ENCODE measurements at places on chromosomes 6 and 20.

DNA sequence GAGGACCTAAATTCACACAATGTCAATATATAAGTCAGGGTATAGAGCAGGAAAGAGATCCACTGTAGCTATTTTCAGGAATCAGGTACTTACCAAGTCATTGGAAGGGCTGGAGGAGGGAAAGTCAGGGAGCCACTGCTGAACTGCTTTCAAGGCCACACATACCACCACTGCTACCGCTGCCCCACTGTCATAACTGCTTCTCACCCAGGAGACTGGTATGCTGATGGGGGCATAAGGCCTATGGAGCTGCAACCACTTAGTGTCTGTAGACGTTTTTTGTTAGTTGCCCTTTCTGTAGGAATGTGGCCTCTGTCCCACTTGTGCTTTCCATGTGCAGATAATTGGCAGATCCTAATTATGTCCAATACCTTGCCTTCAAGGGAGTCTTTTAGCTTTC lies 5.4 kb downstream of the SMAP1 start:
- H3K4me1 ChIP-seq: peaks cover 8% of the 10 kb centered on the region
- H3K4me3 ChIP-seq: no peak overlapping the region
- no peaks in the 10 kb centered on the region for H3K27me3 ChIP-seq
- H3K27ac ChIP-seq: no peak overlapping the region

DNA sequence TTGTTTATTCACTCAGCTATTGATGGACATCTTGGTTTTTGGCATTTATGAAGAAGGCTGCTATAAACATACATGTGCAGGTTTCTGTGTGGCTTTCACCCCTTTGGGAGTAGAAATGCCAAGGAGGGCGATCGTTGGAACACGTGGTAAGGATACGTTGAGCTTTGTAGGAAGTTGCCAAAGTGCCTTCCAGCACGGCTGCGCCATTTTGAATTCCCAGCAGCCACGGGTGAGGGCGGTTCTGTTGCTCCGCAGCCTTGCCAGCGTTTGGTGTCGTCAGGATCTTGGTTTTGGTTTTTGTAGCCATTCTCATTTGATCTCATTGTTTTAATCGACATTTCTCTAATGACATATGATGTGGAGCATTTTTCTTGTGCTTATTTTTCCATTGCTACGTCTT lies 21.8 kb downstream of the NTSR1 start:
- DNase-seq: no peak
- no peak overlapping the region for H3K4me3 ChIP-seq
- H3K27ac ChIP-seq: no peak overlapping the region
- H3K36me3 ChIP-seq: no peaks in the 10 kb centered on the region
- no peaks in the 10 kb centered on the region for H3K4me1 ChIP-seq
- no peaks in the 10 kb centered on the region for H3K27me3 ChIP-seq

DNA sequence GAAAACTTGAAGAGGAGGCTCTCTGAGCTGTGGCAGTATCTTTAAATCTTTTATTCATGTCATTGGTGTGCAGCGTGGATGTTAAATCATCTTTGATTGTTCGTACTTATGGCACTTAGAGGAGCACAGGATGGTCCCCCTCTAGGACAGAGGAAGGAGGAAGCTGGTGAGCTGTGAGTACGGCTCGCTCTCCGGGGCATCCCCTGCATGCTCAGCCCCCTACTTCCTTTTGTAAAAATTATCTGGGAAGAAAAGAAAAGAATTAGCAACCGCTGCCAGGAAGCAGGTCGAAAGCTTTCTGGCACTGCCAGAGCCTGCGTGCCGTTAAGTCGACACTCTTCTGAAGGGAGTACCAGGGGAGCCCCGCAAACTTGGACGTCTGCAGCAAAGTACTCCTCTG lies 158.5 kb downstream of the SYNDIG1 start:
- no peaks in the 10 kb centered on the region for H3K4me1 ChIP-seq
- no peak for DNase-seq
- no peak overlapping the region for H3K27ac ChIP-seq
- no peak overlapping the region for H3K4me3 ChIP-seq
- no peaks in the 10 kb centered on the region for H3K27me3 ChIP-seq

DNA sequence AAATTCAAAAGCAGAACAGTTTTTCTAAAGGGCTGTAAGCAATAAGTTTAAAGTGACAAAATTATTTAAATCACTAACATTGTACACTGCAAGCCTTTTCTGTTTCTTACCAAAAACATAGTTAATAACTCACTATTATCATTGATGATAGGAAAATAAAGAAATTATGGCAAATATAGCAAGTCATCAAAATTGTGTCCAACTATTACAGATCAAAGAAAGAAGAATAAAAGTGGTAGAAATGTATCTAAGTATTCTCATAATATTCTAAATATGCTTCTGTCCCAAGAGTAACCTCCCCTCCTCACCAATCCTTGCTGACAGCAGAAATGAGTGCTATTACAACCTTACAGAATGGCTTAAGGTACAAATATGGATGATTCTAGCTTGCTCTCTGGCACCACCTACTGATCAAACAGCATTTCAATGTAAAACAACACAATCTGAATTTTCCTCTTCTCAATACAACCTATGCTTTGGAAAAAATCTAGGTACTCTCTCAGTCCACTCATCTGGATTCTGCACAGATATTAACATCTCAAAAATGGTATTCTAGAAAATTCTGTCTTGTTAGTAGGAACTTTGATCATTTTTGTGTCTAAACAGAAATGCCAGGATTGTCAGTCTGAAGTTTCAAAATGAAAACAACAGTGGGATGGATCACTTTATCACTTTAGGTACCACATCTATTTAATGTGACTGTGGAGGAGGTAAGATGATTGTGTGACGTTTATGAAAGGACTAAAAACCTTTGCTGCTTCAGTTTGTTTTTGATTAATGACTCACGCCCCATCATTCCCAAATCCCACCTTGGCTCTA lies 40.9 kb downstream of the ZFP64 start:
- no peak overlapping the region for H3K27ac ChIP-seq
- DNase-seq: peak; percentile 35
- no peaks in the 10 kb centered on the region for H3K27me3 ChIP-seq

DNA sequence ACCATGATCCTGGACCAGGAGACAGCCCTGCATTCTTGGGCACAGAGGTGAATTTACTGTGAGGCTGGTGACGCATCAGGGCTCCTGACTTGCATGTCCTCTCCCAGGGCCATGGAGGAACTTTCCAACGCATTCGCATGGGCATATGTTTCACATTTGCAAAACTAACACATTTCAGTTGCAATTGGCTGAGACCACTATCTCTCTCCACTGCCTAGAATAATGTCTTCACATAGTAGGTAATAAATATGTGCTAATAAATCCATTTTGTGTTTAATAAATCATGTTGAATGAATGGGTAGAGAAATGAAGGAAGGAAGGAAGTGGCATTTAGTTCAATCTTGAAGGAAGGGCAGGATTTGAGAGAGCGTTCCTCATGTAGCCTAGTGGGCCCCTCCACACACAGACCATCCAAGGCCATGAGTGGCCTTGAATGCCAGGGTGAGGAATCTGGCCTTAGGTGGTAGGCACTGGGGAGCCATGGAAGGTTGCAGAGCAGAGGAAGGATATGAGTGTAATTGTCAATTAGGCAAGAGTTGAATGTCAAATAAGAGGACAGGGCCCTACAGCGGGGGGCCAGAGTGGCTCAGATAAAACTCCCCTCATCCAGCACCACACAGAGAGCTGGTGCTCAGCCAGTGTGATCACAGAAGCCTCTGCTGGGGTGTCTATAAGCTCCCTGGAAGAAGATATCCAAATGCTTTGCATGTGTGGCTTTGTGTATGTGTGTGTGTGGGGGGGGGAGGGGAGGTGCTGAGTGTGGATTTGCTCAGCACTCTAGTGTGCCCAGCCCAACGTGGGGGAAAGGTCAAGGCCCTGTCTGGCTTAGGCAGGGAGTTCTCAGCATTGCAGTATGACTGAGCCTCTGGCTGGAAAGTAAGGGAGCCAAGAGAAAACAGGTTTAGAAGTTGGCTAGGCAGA lies 30.9 kb upstream of the CCN5 start:
- H3K4me3 ChIP-seq: no peak overlapping the region
- no peak for DNase-seq
- no peaks in the 10 kb centered on the region for H3K27me3 ChIP-seq
- H3K36me3 ChIP-seq: no peaks in the 10 kb centered on the region
- H3K27ac ChIP-seq: no peak overlapping the region

GRCh38 chr6:87364602-87365252 lies 20.1 kb downstream of the C6orf163 start:
- H3K4me1 ChIP-seq: no peaks in the 10 kb centered on the region
- DNase-seq: no peak
- no peak overlapping the region for H3K27ac ChIP-seq

- no peaks in the 10 kb centered on the region for H3K36me3 ChIP-seq
- no peaks in the 10 kb centered on the region for H3K27me3 ChIP-seq
- no peaks in the 10 kb centered on the region for H3K4me1 ChIP-seq
- no peak for DNase-seq
- H3K27ac ChIP-seq: no peak overlapping the region
These were observed 42.2 kb upstream of the EDN3 start for GRCh38 chr20:59258221-59258621.

- H3K4me3 ChIP-seq: no peak overlapping the region
- DNase-seq: no peak
- H3K27me3 ChIP-seq: no peaks in the 10 kb centered on the region
These were observed 48.9 kb upstream of the EPHA7 start for GRCh38 chr6:93468291-93468690.

DNA sequence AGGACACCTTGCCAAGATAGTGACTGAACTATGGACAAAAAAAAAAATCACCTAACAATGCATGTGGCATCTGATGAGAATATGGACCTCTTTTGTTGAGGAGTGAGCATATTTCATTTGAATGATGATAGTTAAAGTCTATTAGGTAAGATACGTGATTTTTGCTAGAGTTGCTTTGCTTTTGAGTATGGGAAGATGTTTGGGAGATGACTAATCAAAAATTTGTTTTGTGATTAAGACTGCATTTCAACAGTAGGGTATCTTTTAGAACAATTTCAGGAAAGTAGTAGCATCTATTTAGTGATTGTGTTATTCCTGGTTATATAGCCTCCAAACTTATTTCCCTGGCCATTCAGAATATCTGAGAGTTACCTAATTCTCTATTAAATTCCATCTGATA lies 878.6 kb upstream of the CITED2 start:
- DNase-seq: no peak
- H3K36me3 ChIP-seq: no peaks in the 10 kb centered on the region
- no peaks in the 10 kb centered on the region for H3K27me3 ChIP-seq
- H3K27ac ChIP-seq: no peak overlapping the region
- H3K4me3 ChIP-seq: no peak overlapping the region
- H3K4me1 ChIP-seq: no peaks in the 10 kb centered on the region

DNA sequence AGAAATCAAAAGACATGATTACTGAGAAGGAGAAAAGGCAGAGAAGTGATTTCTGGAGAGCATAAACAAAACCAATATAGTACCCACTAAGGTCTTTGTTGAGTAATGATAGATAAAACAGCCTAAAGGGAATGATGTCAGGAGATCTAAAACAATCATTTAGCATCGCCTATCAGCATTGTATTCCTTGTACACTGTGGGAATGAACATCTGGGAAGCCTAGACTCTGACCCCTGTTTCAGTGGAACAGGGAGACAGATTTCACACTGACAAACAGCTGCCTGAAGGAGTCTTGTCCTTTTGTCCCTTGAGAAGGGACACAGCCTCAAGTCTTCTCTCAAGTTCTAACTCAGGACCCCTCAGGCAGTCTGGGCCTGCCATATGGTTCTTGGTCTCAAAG lies 1.7 kb downstream of the ASIP start:
- no peaks in the 10 kb centered on the region for H3K27me3 ChIP-seq
- H3K4me1 ChIP-seq: no peaks in the 10 kb centered on the region
- no peak overlapping the region for H3K4me3 ChIP-seq
- no peak overlapping the region for H3K27ac ChIP-seq
- DNase-seq: no peak

DNA sequence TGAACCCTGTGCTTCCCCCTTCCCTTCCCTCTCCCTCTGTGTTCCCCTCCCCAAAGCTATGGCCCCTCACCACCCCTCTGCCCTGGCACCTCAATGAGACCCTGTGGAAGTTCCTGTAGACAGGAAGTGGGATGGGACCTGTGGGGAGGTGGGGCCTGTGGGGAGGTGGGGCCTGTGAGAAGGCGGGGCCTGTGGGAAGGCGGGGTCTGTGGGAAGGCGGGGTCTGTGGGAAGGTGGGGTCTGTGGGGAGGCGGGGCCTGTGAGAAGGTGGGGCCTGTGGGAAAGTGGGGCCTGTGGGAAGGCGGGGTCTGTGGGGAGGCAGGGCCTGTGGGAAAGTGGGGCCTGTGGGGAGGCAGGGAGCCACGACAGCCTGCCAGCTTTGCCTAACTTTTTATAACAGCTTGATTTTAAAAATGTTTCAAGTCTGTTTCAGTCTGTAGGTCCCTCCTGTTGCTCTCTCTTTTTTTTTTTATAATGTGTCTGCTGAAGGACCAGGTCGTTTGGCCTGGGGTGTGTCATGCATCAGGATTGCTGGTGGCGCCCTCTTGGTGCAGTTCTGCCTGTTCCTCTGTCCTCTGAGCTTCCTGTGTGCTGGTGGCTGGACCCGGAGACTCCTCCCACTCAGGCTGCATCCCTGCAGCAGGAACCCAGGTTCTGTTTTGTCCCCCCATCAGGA lies 70.5 kb upstream of the SLCO4A1 start:
- H3K27ac ChIP-seq: no peak overlapping the region
- H3K27me3 ChIP-seq: no peaks in the 10 kb centered on the region
- H3K4me3 ChIP-seq: no peak overlapping the region
- H3K4me1 ChIP-seq: no peaks in the 10 kb centered on the region
- no peak for DNase-seq
- no peaks in the 10 kb centered on the region for H3K36me3 ChIP-seq

DNA sequence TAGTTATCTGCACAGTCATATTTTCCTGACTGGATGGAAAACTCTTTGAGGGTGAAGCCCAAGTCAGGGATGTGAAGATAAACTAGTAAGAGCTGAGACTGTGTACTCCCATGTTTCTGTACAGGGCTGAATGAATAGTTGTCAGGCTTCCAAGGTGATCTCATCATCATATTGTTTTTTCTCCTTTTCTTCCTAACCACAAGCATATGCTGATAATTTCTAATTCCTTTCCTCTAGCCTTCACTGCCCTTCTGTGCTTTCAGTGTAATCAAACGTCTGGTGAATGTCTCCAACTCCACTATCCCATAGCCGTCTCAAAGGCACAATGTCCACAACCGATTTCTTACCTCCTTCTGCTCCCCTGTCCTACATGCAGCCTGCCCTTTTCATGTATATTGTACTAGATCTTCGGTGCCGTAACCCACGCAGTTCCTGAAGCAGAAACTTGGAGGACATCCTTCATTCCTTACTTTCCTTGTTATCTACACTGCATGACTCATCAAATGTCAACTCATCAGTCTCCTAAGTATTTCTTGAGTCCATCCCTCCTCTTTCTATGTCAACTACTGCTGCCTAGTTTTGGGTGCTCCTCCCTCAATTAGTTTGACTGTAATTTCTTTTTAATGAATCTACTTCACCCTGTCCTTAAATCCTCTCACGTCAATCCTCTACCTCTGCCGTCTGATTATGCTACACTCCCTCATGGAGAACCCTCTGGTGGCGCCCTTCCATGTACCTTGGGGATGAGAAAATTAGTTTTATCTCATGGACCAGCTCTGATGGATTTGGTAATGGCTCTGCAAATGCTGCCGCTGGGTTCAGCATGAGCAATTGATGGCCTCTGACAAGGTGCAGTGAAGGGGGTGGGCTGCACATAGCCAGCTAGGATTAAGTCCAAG lies 21.9 kb downstream of the NCOA7 start:
- H3K36me3 ChIP-seq: no peaks in the 10 kb centered on the region
- peak; percentile 60 for DNase-seq
- H3K27ac ChIP-seq: no peak overlapping the region

GRCh38 chr6:70954750-70955149 lies 2.1 kb downstream of the B3GAT2 start:
- peaks cover 26% of the 10 kb centered on the region for H3K27me3 ChIP-seq
- no peak overlapping the region for H3K27ac ChIP-seq
- H3K36me3 ChIP-seq: no peaks in the 10 kb centered on the region
- peaks cover 17% of the 10 kb centered on the region for H3K4me1 ChIP-seq
- no peak overlapping the region for H3K4me3 ChIP-seq
